ENCODE measurements at places on chromosomes 1 and 21. TPM values are rescaled to one million over a fixed set of nuclear protein-coding genes. Genes with fewer than 3 reads are reported as not detected.

Gene ATP6V1G3
- not detected for total RNA-seq

Gene NBPF3
- 5.8 TPM for total RNA-seq

Gene CSF3R
- total RNA-seq, result 3.5 TPM

Gene FAM3B
- total RNA-seq, result 62.0 TPM

Gene SETD4
- total RNA-seq, result 11.9 TPM

Gene CNR2
- total RNA-seq, result not detected

Gene NBPF10
- total RNA-seq, result 0.49 TPM

Gene GPR61
- not detected for total RNA-seq

DNA sequence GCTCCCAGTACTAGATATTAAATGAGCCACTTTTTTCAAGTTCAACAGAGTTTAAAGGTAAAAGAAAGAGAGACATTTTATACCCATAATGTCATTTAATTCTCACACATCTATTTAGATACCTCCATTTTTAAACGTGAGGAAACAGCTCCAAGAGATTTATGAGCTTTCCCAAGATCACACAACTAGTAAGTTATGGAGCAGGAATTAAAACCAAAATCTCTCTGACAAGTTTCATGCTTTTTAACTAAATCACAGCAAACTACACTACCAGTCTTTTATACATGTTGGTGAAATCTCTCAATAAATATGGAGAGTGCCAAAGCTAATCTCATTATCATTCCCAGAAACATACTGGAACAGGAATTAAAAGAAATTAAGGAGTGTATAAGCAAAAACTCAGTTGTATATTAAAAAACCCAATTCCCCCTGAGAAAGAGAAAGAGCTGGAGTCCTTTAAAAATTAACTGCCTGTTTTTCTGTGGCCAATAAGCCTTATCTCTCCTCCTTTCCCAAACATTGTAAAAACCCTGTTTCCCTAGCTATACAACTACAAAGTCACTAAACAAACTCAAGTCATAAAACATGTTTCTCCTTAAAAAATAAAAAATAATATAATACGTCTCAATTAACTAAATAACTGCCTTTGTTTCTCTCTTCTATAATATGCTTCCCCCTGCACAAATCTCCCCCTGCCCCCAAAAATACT lies 26.7 kb upstream of the THEM4 start:
- no peak for DNase-seq

DNA sequence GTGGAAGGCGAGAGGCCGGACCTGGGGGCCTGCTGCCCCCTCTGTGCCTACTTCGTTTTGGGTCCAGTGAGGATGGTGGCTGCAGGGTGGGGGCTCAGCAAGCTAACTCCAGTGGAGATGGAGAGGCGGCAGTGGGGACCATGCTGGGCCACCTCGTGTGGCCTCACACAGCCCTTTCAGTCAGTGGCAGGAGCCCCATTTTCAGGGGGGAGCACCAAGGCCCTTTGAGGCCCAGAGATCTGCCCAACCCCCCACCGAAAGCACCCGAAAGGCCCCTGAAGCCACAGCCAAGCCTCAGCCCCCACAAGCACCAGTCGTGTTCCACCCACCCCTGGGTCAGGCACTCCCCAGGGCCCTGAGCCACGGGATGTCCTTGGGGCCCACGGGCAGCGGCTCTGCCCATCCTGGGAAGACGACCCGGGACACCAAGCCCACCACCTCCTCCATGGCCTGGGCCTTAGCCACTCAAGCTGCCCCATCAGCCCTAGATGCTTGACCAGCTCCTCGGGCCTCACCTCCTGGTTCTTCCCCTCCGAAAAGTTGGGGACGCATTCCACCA lies 345 bp downstream of the FTCD start:
- DNase-seq, result no peak

GRCh38 chr1:201041011-201041410 lies 17.5 kb upstream of the KIF21B start:
- no peak for DNase-seq

DNA sequence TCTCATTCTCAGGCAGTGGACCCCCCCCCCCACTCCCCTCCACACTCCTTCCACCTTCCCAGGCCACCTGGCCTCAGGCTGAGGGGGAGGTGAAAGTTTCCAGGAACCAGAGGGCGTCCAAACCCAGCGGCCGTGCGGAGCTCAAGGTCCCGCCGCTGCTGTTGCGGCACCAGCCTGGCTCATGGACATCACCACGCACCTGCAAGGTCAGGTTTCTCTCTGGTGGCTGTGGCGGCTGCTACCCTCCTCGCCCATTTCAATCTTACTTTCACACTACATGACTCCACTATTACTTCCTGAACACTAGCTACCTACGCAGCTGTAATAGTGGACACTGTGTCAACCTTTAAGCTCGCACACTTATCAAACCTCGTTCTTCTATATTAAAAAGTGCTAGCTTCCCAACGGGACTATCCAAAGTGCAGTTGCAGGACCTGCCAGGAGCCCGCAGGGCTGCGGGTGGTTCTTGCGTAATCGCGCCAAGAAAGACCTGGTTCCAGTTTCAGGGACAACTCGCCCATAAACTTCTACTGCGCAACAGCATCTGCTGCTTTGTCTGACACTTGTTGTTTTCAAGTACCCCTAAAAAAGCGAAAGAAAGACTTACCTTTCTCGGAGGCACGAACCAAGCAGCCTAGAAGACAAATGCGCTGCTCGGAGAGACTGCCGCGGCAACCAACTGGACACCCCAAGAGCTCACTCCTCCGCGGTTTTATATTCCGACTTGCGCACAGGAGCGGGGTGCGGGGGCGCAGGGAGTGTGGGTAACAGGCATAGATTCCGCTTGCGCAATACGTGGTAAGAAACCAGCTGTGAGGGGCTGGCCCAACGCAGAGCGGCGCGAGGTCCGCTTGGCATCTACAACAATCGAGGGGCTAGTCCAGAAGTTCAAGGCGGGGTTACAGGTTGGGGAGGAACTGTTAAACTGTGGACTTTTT lies at the start of gene DIRAS3:
TSS of gene DIRAS3 (minus strand) at position 687 of the 938 bp plus-strand sequence. CDS start 3,330 bp downstream, outside the sequence.
- no peak for DNase-seq

- DNase-seq, result no peak
Observed at GRCh38 chr1:181149326-181150125, 61.0 kb downstream of the IER5 start.

- DNase-seq, result peak; percentile 66
Observed at GRCh38 chr1:228830954-228831481, 95.7 kb downstream of the RHOU start.

GRCh38 chr21:46005081-46005480 lies 23.5 kb downstream of the COL6A1 start:
- DNase-seq, result no peak

GRCh38 chr1:9746211-9746610 lies 77.6 kb downstream of the CLSTN1 start:
- DNase-seq, result no peak

GRCh38 chr1:209746451-209747165 lies 9.2 kb upstream of the TRAF3IP3 start:
- DNase-seq, result no peak

GRCh38 chr1:81410941-81411340 lies 389.8 kb upstream of the ADGRL2 start:
- no peak for DNase-seq

DNA sequence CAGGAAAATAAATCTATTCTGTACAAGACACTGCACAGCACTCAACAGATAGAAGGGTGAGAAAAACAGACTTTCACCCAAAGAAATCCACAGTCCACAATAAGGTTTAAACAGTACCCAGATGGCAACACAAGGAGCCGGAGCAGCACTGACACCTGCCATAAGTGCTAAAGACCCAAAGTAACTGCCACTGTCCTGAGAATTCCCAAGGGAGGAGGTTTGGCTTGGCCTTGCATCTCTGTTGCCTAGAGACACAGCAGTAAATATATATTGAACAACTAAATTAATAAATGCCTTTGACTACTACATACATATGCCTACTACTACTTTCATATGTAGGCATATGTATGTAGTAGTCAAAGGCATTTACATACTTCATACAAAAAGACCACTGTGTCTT lies 68.0 kb downstream of the VAV3 start:
- DNase-seq, result no peak

GRCh38 chr1:41160498-41161110 lies 81.5 kb downstream of the SCMH1 start:
- DNase-seq, result no peak

DNA sequence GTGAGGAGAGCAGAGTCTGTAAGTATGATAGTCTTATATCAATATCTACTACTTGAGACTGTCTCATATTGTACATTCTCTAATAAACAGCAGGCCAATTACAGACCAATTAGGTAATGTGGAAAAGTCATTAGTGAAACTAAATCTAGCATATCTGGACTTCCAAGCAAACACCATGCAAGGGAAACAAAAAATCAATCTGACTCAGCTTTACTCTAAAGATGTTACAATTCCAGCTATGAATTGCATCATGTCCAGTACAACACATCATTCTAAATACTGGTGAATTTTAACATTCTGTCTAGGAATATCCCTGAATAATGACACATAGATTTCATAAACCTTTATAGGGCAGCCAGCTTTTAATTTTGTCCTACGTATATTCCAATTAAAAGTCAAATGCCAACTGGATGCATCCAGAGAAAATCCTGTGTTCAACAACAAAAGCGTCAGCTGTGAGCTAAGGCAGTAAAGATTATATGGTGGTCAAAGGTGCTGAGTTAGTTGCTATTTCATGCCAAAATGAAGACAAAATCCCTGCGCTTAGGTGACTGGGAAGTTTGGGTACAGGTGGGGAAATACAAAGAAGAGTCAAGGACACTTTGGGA lies 159.3 kb downstream of the TTLL7 start:
- no peak for DNase-seq

DNA sequence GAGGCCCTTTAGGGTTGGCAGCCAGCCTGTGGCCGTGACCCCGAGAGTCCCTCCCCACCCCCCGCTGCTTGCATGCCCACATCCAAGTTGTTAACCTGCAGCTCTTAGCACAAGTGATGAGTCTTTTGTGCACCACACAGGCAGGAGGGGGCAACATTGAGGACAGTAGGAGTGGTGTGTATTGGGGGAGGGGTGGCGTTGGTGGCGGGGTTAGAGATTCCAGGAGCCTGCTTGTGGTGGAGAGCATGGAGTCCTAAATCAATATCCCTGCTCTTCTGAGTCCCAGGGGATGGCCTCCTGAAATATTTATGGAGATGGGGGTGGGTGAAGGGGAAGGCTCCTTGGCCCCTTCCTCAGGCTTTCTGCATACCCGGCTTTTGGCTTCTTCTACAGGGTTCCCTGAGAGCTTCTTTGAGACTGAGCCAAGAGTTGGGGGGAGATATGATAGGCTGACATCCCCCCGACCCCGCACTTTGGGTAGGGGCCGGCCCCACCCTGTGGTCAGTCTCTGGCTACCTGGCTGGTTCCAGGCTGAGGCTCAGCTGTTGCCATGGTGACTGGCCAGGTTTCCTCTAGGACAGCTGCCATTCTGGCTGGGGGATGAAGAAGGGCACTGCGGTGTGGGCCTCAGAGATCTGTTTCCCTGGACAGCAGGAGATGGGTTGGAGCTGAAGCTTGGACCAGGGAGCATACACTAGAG lies 5.0 kb downstream of the CHRNB2 start:
- DNase-seq, result no peak

DNA sequence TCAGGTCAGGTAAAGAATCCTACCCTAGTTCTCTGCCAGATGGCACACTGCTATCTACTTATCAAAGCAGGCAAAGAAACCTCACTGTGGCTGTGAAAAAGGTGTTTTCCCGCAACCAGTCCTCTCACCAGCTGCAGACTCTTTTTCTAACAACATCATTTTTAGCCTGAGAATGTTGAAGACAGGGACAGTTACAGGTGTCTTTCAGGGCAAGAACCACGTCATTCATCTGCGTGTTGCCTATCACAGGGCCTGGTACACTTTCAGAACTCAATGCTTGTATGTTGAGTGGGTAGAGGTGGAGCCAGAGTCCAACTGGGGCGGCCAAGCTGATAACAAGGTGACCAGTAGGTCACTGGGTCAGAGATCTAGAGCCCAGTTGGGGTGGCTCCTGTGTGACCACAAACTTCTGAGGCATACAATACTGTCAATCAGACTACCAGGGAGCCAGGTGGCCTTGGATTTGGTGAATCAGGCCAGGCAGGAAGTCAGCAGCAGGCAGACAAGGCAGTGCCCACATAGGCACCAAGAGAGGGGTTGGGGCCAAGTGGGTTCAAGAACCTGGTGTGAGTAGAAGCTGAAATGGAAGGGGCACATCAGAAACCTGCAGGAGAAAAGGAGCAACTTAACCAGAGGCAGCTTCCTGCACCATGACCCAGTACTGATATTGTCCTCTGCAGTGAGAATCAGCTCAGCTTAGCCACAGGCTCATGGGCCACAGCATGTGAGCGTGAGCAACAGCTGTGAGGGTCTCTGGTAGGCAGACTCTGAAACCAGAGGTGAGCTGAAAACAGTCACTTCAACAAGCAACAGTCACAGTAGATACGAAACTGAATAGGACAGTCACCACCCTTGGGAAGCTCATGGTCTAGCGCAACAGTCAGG lies 123.6 kb downstream of the DTL start:
- DNase-seq, result peak; percentile 48

DNA sequence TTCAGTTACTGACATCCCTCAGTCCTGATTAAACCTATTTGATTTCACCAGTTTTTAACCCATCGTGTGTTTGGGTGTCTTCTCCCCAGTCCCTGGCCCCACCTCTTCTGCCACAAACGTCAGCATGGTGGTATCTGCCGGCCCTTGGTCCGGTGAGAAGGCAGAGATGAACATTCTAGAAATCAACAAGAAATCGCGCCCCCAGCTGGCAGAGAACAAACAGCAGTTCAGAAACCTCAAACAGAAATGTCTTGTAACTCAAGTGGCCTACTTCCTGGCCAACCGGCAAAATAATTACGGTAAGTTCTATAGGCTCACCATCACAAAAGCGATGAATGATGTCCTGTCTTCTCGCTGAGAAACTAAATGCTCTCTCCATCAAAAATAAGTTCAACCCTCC lies 28.7 kb downstream of the NBPF3 start:
- no peak for DNase-seq

- no peak for DNase-seq
Observed at GRCh38 chr1:206770531-206771337, at the start of gene IL19. TSS of gene IL19 (plus strand) at chr1:206770773. CDS start at chr1:206836663, 65,890 bp downstream.

- DNase-seq, result peak; percentile 50
Observed at GRCh38 chr1:211985556-211986264, 49.6 kb downstream of the INTS7 start.
